NCI-H1105 treated with DMSO at 0.1 percent for 48 hours (cell line): ENCODE measurements at places on chromosomes 6 and 20.

DNA sequence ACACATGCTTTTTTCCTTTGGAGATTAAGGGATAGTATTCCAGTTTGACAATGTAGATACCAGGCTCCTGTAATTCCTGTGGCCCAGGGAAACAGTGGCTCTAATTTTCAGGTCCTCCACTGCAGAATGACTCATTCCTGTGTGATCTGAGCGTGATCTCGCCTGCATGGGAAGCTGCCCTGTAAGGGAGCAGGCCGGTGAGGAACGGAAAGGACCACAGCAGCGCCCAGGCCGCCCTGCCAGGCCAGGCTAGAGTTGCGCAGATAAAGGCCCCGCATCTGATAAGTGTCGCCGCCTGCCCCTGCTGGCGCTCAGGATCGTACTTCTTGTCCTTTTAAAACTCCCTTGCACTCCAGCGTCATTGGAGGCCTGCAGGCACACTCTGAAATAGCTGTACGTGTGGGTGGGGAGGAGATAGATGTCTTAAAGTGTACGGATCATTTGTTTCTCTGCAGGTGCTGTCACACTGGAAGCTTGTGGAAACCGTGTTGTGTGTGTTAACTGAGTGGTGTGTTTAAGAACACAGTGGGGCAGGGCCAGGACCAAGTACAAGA is 60.7 kb downstream of the SYNJ2 start:
- no peak for DNase-seq

DNA sequence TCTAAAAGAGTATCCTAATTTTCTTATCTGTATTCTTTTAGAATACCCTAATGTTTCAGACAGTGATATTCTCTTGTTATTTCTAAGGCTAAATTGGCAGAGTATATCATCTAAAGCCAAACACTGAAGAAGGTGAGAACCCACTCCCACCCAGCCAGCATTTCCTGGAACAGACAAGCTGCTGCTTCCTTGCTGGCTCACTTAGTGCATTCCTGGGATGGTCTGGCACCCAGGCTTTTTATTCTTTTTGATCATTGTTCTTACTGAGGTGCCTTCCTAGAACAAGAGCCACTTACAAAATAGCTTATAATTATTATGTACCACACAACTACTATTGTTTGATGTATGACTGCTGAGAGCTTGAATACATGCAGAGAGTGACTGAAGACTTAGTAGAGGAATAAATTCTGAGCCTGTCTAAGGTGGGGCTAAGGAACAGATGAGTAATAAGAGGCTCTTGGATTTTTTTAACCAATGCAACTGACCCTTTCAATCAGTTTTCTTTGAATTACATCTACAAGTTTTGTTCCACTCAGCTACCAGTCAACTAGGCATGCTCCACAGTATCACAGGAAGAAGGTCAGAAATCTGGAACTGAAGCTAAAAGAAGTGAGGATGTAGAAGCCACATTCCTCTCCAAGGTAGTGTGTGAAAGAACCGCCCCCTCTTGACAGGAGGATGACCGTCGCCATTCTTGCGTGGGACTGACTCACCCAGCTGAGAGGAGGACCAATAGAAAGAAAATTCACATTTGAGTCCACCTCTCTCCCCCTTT is 30.1 kb downstream of the PRPH2 start:
- no peak for DNase-seq

- peak; percentile 78 for DNase-seq
Observed at GRCh38 chr6:157092736-157093135, 230.6 kb downstream of the TMEM242 start.

DNA sequence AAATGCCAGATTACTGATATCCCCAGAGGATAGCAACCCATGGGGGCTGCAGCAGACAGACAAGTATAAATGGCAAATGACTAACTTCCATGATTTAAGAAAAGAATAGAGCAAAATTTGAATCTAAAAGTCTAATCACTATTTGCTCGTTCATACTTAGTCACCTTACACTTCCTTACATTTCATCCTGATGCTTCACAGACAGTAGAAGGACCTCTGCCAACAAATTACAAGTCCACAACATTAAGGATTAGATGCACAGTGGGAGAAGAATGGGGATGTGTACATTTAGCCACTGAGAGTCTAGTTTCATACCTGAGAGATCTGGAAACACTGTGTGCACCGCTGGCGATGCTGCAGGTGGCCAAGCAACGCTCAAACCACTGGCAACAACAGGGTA is 72.4 kb downstream of the FYN start:
- no peak for DNase-seq

DNA sequence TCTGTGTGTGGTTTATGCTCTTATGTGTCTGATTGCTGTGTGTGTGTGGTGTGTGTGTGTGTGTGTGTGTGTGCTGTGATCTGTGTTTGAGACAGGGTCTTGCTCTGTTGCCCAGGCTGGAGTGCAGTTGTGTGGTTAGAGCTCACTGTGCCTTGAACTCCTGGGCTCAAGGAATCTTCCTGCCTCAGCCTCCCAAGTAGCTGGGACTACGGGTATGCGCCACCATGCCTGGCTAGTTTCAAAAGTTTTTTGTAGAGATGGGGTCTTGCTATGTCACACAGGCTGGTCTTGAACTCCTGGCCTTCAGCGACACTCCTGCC is 3.4 kb upstream of the ZNF512B start:
- no peak for DNase-seq

GRCh38 chr6:84136364-84137050 is 90.9 kb downstream of the CEP162 start:
- no peak for DNase-seq

- no peak for DNase-seq
Observed at GRCh38 chr6:123803504-123804013, at the start of gene NKAIN2. Gene NKAIN2 (plus strand): TSS chr6:123803865.

- no peak for DNase-seq
Observed at GRCh38 chr6:133966654-133967329, 13.8 kb downstream of the TBPL1 start.

DNA sequence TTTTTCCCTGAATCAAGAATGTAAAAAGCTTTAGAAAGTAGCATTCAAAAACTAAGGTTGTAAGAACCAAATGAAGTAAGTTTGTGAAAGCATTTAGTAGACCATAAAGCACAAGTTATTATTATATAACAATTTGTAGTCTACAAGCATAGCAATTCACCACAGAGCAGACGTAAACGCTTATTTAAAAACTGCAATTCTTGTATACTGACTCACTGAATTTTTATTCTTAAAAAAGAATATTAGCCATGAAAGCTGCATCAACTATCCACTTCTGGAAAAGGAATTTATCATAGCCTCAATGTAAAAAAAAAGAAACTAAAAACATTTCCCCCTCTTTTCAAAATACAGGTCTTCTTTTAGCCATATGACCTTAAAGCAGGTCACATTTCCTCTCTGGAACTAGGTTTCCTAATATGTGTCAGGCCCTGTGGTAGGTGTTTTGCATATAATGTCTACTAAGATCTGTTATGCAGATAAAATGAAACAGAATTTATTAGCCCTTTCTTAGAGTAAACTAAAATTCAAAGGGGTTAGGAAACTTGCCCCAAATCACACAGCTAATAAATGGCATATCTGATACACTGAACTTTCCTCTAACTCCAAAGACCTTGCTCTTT is 2.1 kb downstream of the MAP3K7 start:
- no peak for DNase-seq

DNA sequence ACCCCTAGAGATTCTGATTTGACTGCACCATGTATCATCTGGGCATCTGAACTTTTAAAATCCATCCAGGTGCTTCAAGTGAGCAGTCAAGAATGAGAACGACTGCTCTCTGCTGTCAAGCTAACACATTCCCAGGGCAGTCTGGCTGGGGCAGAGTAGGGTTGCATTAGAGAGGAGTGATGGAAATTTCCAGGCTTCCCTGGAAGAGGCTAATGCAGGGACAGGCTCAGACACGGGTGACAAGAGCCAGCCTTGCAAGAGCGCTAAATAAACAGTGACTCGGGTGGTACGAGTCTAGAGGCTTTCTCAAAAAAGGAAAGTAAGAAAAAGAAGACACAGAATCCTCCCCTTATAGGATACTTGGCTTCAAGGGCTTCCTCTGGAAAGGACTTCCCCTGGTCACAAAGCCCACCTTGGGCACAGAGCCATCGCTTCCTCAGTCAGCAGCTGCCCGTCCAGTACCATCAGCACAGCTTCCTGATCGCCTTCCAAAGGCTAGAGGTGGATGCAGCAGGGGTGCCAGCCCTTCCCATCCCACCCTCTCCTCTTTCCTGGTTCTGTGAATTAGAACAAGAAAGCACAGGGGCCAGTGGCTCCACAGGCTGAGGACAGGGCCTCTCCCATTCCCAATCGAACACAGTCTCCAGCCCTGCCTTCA is 177.4 kb upstream of the RREB1 start:
- DNase-seq, result no peak

DNA sequence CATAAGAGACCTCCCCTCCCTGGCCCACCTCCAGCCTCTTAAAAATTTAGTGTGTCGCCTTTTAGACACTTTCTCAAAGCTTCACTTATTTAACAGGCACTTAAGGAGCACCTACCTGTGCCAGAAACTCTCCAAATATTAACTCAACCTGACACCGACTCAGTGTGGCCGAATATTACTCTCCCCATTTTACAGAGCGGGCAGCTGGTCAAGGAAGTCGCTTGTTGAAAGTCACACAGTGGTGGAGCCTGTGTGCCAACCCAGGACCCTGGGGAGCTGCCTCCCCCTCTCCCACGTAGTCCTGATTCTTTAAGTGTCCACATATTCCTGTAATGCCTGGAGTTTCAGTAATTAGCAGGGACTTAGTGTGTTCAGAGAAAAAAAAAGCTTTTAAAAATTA is 1.0 kb upstream of the PMEPA1 start:
- no peak for DNase-seq

DNA sequence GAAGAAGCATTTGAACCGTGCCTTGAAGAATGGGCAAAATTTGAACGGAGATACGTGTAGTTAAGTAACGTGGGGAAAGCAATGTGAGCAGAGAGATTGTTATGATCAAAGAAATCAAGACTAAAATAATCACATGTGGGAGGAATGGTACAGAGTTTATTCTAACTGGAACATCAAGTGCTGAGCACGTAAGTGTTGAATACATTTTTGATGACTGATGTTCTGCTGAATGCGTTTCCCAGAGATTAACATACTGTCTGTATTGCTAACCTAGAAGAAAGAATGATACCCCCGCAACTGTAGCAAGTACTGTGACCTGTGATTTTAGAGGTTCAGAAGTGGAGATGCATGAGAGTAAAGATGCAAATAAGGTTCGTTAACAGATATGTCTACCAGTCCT is 146.9 kb upstream of the EPHA7 start:
- no peak for DNase-seq

GRCh38 chr20:48238326-48238725 is 453.0 kb upstream of the SULF2 start:
- no peak for DNase-seq

- no peak for DNase-seq
Observed at GRCh38 chr6:117423754-117424153, 2.0 kb downstream of the ROS1 start.

GRCh38 chr6:45480752-45481415 is 103.2 kb upstream of the SUPT3H start:
- DNase-seq, result no peak

GRCh38 chr6:29376003-29376402 is 912 bp upstream of the OR12D3 start:
- no peak for DNase-seq

- DNase-seq, result no peak
Observed at GRCh38 chr6:27759930-27760329, 152.3 kb downstream of the OR2B2 start.

- DNase-seq, result no peak
Observed at GRCh38 chr6:33718713-33719112, 7.2 kb upstream of the UQCC2 start.

- DNase-seq, result no peak
Observed at GRCh38 chr20:61350500-61351250, 98.6 kb downstream of the CDH4 start.

DNA sequence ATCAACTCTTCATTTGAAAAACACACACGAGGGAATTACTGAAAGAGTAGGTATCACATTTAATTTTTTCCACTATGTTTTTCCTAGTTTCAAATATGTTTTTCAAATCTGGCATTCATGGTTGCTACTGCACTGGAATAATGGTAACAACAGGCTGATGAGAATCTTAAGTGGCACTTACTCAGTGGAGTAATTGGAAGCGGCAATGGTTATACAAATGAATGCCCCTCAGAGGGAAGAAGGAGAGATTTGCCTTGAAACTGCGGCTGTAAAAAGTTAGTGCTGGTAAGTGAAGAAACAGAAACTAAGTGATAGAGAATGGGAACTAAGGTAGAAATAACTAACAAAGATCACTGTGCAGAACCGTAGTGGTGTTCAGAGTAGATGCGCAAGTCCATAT is 41.0 kb upstream of the PDE7B start:
- DNase-seq, result peak; percentile 60

GRCh38 chr6:161255518-161255917 is 18.3 kb downstream of the AGPAT4 start:
- DNase-seq, result no peak

- no peak for DNase-seq
Observed at GRCh38 chr6:2477250-2477649, 231.8 kb upstream of the GMDS start.

- DNase-seq, result no peak
Observed at GRCh38 chr20:63398744-63399514, 37.8 kb upstream of the CHRNA4 start.

GRCh38 chr20:59633656-59634251 is 29.4 kb downstream of the PHACTR3 start:
- no peak for DNase-seq

GRCh38 chr6:31304683-31305082 is 32.8 kb upstream of the HLA-C start:
- no peak for DNase-seq

GRCh38 chr6:132792510-132792909 is 5.9 kb downstream of the SLC18B1 start:
- DNase-seq, result no peak

- DNase-seq, result no peak
Observed at GRCh38 chr20:33693741-33694638, 7.8 kb upstream of the E2F1 start.

- DNase-seq, result no peak
Observed at GRCh38 chr6:52754443-52754842, 8.8 kb downstream of the GSTA2 start.

DNA sequence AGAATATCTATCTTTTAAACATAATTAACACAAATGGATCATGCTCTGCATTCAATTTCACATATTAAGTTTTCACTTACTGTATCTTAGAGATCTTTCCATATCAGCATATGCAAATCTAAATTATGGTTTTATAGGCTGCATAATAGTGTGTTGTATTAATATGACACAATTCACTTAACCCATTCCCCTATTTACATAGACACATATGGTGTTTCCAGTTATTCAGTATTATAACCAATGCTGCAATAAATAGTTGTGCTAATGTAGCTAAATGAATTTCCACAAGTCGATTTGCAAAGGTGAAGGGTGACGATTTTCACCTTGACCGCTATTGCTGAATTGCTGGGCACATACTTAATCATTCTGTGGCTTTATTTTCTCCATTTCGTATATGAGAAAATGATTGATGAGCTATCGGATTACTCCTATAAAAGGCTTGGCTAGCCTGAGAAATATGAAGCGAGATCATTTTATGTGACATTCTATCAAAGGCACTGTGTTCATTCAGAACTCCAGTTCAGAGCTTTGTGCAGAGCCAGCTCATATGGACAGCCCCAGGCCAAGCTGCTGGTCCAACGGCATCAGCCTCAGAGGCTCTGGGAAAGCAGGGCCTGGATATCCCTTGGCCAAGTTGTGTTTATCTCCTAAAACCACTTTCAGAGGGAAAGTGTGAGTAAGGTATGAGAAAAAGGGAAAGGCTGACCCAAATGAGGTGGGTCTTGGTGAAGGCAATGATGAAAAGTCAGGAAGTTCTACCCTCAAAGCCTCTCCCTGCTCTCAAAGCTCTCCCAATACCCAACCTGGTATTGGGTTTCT is 50.8 kb downstream of the GFOD1 start:
- DNase-seq, result no peak

- peak; percentile 73 for DNase-seq
Observed at GRCh38 chr6:96156425-96156824, 140.7 kb downstream of the FUT9 start.
